ENCODE measurements at places on chromosomes 12 and 14.

- no peak for DNase-seq
Observed at GRCh38 chr12:22047494-22047893, 1.5 kb downstream of the CMAS start.

- DNase-seq: no peak
Observed at GRCh38 chr12:89252284-89252683, 100.0 kb downstream of the DUSP6 start.

- no peak for DNase-seq
Observed at GRCh38 chr12:46219132-46219876, 49.5 kb downstream of the SLC38A1 start.

- DNase-seq: no peak
Observed at GRCh38 chr12:123873793-123874192, 98.8 kb downstream of the CCDC92 start.

DNA sequence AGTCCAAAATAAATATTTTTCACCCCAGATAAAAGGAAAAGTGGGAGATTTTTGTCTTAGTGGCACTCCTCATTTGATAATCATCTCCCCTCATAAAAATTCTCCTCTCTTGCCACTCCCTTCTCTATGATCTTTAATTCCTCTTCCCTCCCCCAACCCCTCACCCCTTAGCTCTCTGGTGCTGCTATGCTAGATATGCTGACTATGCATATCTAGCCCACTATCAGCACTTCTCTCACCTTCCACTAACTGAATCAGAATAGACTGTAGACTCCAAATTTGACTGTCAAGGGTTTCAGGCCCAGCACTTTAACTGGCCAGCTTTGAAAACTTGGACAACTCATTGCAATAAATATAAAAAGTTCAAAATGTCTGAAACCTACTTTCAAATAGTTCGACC, 254.2 kb downstream of the ETNK1 start:
- no peak for DNase-seq

DNA sequence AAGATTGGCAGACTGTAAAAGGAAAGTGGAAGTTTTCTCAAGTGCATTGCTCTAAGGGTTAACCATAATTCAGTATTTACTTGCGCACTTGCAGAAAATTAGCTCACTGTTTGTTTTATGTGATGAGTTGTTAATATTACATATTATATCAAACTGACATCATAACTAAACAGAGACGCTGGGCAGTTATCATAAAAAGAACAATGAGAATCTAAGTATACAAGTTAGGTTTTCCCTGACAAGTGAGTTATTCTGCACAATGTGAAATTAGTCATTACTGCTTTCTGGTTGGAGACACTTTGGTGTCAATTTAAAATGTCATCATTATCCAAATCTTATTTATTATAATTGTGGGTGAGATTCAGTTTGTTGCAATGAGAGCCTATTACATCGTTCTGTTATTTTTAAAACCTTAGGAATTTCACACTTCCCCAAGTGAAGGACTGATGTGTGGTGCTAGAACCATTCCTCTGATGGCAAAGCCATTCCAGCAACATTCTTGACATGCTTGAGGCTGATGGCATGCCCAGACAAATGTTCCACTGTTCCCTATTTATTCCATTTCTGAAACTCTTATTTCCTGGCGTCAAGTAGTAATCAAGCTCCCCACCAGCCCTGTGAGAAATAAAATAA, 90.1 kb upstream of the FLRT2 start:
- DNase-seq: no peak

DNA sequence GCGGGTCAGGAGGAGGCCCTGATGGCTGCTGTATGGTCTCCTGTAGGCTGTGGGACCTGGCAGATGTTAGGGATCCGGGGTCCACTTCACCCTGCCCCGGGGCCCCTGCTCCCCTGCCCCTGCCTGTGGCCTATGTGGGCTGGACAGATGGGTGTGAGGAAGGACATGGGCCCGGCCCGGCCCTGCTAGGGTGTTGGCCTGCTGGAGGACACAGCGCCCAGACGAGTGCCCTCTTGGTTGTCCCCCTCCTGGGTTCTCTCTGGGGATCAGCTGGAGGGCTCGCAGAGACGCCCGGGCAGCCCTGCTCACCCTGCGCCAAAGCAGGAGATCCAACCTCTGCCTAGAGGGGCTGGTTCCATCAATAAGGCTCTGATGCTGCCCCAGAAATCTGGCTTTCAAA, 36.2 kb downstream of the BEGAIN start:
- DNase-seq: no peak

DNA sequence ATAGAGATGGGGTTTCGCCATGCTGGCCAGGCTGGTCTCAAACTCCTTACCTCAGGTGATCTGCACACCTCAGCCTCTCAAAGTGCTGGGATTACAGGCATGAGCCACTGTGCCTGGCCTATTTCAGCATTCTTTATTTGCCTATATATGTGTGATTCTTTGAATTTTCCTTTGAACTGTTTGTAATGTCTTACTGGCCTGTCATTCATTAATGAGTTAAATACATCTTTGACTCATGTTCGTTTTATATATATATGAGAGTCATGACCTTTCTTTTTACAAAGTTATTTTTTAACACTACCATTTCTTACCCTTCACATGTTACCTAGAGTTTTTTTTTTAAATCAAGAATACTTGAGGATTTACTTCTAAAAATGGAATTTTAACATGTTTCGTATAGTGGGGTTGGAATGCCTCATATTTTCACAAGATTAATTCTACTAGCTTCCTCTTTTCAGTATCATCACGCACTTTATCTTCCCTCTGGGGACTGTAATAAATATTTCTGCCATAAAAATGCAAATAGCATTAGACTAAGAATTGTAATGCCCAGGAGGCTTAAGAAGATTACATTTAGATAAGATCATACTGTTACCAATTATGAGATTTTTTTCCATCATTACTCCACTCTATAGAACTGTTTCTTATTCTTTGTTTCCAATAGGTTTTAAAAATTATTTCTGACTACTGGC, 66.7 kb downstream of the NTN4 start:
- no peak for DNase-seq

DNA sequence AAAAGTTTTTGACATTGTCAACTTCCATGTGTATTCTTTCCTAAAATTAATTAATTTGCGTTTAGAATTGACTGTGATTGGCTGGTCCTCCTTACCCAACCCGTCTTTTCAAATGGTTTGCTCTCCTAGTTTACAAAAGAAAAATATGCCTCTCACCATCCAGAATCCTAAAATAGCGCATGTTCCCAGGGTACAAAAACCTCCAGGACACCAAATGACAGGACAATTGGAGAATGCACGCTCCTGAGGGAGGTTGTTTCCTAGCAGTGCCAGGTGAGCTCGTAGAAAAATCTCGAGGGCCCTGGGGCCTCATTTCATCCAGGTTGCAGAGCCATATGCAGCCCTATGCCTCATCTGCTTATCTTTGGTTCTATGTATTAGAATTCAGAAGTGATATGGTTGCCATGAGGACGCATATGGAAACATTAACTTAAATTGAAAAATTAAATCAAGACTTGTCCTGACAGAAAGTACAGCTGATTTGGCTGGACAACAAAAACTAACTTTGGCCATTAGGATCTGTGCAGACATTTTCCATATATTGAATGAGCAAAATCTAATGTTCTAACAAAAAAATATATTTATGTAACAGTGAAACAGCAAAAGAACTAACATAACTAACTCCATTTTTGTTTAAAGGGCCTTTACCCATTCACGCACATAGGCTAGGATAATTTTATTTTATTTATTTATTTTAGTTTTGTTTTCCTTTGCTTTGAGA, 28.2 kb upstream of the EGLN3 start:
- no peak for DNase-seq

GRCh38 chr12:113591480-113591974, 119.9 kb upstream of the LHX5 start:
- DNase-seq: no peak

DNA sequence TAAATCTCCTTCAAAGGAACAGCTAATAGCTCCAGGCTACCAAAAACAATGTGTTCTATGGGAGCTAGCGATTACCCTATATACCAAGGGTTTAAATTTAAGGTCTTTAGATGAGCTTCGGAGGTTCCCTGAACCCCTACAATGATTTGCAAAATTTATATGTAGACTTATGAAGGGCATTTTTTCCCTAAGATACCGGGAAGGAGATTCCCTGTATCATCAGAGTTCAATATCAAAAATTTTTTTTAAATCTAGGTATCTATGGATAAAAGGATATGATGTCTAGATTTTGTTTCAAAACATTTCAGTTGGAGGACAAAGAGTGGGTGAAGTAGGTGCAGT, 17.9 kb upstream of the COL2A1 start:
- no peak for DNase-seq

DNA sequence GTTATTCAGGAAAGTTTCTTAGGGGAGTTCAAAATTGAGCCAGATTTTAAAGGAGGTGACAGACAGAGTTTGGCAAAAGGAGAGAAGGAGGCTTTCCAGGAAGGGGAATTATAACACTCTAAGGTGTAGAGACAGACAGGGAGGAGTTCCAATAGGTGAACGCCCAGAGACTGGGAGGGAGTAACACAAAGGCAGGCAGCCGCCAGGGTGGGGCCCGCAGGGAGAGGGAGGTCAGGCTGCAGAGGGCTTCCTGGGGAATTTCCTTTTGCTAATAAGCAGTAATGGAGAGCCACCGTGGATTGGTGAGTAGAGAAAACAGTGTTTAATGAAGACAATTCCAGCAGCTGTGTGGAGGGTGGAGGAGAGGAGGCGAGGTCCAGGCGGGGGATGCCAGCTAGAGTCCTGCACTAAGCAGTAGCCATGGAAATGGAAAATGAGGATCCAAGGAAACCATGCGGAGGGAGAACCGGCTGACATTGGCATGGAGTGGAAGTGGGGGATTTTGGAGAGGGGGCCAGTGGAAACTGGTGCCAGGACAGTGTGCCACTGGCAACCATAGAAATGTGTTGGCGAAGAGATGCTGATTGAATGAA, 22.2 kb downstream of the GRIN2B start:
- DNase-seq: no peak

GRCh38 chr12:91618281-91618680, 435.7 kb upstream of the DCN start:
- no peak for DNase-seq

GRCh38 chr12:47778881-47779280, 5.8 kb downstream of the SLC48A1 start:
- DNase-seq: no peak

- DNase-seq: no peak
Observed at GRCh38 chr14:74949859-74950573, 5.4 kb downstream of the PGF start.

DNA sequence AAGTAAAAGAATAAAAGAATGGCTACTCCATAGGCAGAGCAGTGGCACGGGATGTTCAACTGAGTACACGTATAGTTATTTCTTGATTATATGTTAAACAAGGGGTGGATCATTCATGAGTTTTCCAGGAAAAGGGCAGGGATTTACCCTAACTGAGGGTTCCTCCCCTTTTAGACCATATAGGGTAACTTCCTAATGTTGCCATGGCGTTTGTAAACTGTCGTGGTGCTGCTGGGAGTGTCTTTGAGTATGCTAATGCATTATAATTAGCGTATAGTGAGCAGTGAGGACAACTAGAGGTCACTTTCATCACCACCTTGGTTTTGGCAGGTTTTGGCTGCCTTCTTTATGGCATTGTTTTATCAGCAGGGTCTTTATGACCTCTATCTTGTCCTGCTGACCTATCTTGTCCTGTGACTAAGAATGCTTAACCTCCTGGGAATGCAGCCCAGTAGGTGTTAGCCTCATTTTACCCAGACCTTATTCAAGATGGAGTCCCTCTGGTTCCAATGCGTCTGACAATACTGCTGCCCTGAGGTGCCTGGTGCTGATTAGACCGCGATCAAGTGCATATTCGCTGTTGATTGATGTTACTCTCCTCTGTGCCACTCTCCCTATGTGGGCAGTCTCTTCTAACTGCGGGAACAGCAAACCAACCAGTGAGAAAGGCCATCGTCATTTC, 67.6 kb upstream of the AMN1 start:
- no peak for DNase-seq

DNA sequence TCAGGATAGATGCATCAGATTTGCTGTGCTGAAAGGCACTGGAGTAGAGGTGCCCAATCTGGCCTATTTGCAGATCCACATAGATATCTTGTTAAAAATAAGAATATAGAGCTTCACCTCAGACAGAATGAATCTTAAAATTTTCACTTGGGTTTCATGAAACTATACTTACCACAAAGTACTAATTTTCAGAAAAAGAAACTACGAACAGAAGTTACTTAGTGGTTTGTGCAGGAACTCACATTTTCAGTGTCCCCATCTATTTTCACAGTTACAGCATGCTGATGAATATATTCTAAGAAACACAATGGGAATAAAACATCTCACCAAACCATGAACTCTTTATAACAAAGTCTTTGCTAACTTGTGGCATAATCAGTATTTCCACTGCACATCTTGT, 449.4 kb downstream of the RERGL start:
- no peak for DNase-seq

DNA sequence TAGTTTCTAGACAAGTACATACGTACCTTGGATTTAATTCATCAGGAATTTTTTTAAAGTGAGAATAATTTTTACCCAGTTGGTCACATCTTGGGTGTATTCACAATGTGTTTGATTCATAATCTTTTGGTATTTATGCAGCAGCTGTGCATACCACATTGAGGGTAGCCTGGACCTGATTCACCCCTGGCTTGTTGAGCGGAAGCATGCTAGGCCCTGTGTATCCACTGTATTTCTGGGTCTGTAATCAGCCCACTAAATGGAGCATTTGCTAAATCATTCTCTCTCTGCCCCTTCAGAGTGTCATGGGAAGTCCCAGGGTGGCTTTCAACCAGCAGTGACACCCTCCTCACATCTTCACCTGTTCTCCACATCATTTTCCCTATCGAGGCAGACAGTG, 203.8 kb upstream of the RGS6 start:
- DNase-seq: no peak

DNA sequence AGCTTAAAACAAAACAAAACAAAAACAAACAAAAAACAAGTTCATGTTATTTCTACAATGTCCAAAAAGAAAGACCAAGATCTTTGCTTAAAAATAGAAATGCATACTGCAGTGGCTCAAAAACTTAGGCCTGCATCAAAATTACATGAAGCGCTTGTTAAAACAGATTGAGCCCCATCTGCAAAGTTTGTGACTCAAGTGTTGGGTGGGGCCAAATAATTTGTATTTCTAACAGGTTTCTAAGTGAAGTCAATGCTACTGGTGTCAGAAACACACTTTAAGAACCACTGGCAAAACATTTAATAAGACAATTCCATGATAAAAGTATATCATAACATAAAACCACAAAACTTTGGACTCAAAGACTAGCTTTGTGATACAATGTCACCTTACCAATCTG, 105.6 kb downstream of the PAWR start:
- DNase-seq: no peak

DNA sequence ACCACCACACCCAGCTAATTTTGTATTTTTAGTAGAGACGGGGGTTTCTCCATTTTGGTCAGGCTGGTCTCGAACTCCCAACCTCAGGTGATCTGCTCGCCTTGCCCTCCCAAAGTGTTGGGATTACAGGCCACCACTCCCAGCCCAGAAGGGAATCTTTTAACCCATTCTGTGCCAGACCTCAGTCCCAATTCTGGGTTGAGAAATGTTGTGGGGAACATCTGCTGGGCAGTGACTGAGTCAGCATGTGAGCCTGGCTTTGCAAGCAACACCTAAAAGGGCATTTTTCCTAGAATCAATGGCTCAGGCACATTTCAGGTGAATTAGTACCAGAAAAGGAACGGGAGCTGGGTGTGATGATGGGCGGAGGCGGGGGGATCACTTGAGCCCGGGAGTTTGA, 7.6 kb upstream of the SPATS2 start:
- no peak for DNase-seq

Measured in brain pericyte (primary cell).